ENCODE measurements at places on chromosomes 13 and 19. TPM values are rescaled to one million over a fixed set of nuclear protein-coding genes. Genes with fewer than 3 reads are reported as not detected.

DNA sequence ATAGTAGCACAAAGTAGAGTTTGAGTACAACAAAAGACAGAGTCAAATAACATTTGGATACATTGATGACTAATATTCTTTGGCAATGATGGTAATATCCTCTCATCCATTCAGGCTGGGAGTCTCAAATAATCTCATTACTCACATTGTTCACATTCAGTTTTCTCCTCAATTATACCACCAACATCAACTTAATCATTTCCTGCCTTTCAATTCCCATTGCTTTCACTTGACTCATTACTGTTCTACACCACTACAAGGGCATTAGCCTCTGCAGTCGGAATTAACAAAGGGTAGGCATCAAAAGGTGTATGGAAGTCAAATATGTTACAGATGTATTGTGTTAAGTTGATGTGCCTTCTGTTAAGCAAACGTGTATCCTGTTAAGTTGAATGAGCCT lies 518.4 kb upstream of the SLITRK1 start:
- DNase-seq = no peak

DNA sequence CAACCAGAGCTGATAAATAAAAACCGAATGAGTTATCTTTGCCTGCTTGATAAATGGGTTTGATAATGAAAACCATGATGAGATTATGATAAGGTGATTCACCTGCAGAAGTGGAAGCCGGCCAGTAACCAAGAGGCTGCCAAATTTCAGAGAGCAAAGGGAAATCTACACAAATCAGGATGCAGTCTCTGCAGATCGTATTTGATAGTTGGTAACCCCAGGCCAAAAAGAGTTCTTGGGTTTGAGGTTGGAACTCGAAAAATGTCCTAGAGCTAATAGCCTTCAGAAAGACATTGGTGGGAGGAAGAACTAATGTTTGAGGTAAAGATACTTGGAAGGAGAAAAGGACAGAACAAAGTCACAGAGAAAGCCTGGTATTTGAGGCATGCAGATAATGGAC lies 9.6 kb upstream of the LATS2 start:
- no peak for DNase-seq

GRCh38 chr19:13861392-13861713 lies 15.6 kb upstream of the NANOS3 start:
- no peak for DNase-seq

GRCh38 chr13:40352380-40352778 lies 314.1 kb downstream of the FOXO1 start:
- peak; percentile 63 for DNase-seq

- DNase-seq = no peak
Observed at GRCh38 chr19:12672744-12673143, 6.1 kb downstream of the WDR83 start.

GRCh38 chr19:2110822-2111221 lies 14.1 kb downstream of the IZUMO4 start:
- no peak for DNase-seq

- DNase-seq = no peak
Observed at GRCh38 chr13:108760129-108760528, 130.7 kb downstream of the MYO16 start.

GRCh38 chr13:29543230-29544215 lies 52.0 kb downstream of the SLC7A1 start:
- DNase-seq = no peak

The ZNF667 gene
- total RNA-seq = 5.0 TPM

The TEX29 gene
- total RNA-seq = not detected

All from Right ventricle myocardium superior (tissue), 1 donor.